Activated CD4-positive, alpha-beta T cell treated with anti-CD3 and anti-CD28 coated beads for 1 hour (primary cell): ENCODE measurements at places on chromosomes 4 and X.

DNA sequence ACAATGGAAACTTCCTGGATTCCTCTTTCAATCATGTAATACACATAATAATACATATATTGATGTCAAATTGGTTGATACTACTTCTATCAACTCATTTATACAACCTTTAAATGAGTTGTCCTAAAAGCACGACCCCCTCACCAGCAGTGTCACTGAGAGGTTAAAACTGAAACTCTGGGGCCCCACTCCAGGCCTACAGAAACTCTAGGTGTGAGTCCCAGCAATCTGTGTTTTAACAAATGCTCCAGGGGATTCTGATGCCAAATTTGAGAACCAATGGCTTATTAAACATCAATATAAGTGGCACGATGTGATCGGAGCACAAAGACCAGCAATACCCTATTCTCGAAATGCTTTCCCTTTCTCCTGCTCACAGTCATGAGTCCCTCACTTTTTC lies 47.9 kb downstream of the ATP8A1 start:
- no peak for DNase-seq

DNA sequence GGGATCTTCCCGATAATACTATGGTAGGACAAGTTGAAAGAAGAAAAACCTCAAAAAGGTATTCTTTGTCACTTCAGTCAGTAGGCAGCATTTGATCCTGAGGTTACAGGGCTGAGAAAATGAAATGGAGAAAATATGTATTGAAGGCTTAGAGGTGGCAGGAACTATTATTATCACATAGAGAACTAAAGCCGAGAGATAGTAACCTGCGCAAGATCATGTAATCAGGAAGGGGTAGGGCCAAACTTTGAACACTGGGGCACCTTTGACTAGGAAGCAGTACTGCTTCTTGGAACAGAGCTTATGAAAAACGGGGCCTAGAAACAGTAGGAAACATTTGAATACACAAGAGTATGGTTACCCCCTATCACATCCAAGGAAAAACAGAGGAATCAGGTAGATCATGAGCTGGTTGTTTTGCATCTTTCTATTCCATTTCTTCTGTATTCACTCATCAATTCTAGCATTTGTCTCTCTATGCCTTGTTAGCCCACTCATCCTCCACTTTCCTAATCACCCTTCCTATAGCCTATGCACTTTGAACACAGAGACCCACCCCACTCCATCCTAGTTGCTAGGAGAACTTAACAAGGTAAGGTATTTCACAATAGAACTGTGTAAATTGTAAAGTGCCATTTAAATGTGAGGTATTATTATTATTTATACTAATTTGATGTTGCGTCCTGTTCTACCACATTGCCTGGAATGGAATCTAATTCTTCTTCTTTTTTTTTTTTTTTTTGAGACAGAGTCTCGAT lies 34.6 kb upstream of the SLC9A7 start:
- no peak for DNase-seq

DNA sequence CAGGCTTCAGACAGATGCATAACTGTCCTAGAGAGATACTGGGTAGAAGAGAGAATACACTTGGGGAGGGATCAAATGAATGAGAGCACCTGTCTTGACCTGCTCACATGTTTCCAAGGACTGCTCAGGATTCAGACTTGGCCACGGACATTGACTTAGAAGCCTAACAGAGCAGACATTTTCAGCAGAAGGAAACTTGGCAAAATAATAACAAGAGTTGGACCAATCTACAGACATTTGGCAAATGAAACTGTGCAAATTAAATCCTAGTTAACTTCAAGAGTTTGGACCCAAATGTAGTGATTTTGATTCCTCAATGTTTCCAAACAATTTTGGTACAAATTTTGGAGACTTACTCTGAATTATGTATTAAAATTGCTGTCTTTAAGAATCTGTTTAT lies 223.9 kb downstream of the CAMK2D start:
- DNase-seq = no peak

DNA sequence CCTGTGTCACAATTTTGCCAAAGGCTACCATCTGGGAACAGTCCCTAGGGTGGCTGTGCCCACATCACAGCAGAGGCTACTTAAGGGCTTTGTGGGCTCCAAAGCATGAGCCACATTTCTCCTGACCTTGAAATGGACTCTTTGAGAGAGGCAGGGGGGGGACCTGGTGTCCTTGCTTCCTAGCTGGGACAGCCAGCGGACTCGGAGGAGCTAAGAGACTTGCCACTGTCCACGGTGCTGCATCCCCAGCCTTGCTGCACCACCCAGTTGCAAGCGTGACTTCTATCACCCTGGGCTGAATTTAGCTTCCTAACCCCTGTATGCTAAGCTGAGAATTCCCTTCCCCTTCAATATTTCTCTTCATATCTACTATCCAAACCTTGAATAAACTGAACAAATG lies 99.0 kb downstream of the PHKA2 start:
- DNase-seq = no peak

DNA sequence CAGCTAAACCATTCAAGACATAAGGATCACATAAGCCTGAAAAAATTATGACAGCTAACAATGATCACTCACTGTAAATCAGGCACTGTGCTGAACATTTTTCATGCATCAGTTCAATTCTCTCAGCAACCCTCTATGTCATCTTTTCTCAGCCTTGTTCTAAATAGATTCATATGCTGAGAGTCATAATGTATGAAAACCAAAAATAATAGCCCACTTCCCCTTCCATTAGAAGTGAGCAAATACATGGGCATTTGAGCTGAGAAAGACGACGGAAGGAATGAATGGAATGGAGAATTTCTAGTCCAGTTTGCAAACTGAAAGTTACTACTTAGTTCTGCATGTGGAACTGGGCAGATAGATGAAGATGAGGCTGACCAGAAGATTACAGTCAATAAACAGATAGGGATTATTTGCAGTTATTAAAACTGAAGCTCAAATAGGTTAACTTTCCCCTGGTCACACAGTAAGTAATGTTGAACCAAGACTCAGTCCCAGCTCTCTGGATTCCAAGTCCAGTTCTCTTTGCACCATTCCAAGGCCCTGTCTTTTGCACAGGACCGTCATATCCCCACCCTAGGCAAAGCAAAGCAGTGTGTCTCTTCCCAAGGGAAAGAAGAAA lies 1.6 kb upstream of the SH3RF1 start:
- no peak for DNase-seq

DNA sequence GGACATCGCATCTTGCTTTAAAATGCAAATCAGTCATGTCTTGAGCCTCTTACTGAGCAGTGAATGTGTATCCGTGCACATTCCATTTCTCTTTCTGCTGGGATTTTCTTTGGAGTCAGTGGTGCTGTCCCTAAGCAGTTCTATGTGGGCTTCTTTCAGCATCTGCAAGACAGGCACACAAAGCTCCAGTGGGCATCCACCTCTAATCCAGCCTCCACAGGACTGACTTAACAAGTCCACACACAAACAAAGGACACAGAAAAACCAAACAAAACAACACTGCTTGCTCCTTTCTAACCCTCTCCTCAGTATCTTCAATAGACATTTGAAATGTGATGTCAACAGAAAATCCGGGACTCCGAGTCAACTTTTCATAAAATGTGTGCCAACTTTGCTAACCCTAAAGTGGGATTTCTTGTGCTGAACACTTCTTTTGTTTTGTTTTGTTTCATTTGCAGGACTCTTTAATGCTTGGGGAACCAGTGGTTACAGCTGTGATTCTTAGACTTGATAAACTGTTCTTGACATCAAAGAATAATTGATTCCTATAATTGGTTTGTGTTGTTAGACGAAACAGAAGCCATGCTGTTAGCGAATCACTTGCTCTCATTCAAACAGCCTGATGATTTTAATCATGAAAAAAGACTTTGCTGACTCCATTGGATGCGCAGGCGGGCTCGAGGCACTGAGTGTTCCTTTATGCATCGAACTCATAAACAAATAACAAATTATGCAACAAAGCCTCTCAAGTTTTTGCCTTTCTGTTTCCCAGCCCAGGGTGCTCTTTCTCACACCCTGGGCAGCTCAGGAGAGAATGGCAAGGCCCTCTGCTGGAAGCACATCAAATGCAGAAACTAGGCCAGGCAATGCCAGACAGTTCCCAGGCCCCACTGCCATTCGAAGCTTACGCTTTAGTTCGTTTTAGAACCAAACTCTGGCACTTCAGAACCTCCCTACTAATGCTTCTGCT lies 20.1 kb downstream of the ETNPPL start:
- no peak for DNase-seq

GRCh38 chr4:152421576-152421975 lies 114.3 kb downstream of the FBXW7 start:
- DNase-seq = no peak

DNA sequence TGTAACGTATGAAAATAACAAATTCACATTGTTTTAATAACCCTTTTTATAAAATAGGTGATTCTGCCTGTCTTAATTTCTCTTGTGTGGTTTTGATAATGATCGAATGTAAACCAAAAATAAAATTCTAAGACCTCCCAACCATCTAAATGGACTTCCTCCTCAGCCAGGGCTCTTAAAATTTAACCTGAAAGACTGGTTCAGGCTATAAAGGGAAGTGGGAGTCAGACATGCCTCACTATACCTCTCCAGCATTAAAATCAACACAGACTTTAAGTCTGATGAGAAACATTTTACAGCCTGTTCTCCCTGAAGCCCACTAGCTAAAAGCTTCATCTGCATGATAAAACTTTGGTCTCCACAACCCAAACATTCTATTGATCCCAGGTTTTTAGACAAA lies 97.6 kb upstream of the STIM2 start:
- no peak for DNase-seq

DNA sequence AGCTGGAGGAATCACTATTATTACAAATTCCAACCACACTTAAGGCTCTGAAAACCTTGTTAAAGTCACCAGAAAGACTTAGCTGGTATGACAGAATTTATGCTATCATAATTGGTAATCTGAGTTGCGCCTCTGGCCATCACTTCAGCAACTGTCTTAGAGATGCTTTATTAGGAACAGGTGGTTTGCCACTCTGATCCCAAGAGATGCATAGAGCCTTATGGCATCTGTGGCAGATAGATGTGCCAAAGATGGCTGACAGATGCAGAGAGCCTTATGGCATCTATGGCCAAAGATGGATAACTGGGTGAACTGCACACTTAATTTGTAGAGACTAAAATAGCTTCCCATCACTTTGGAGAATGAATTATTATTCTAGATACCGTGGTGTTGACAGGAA lies 32.3 kb upstream of the PLAC8 start:
- no peak for DNase-seq

DNA sequence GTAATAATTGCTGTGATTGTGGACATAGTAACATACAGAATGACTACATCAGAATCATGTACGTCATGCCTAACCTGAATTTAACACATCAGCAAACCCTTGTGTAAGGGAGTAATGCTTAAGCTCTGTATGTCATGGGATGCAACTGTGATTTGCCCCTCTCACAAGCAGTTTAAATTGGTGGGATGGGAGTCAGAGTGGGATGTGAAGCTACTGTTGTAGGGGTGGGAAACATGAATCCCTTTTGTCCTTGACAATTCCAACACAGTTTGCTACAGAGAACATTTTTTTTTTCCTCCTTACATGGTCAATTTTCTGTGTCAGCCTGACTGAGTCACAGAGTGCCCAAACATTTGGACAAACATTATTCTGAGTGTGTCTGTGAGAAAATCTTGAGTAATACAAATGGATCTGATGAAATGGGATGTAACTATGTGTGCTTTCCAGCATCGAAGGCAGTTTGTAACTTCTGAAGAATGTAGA lies 392.8 kb downstream of the GPM6A start:
- no peak for DNase-seq

DNA sequence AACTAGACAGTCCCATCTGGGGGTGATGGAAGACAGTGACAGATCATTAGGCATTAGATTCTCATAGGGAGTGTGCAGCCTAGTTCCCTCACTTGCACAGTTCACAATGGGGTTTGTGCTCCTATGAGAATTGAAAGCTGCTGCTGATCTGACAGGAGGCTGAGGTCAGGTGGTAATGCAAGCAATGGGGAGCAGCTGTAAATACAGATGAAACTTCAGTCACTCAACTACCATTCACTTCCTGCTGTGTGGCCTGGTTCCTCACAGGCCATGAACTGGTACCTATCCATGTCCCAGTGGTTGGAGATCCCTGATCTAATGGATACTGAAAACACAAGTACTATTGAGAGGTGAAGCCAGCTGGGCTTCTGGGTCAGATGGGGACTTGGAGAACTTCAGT lies 72.5 kb downstream of the AGTR2 start:
- no peak for DNase-seq

DNA sequence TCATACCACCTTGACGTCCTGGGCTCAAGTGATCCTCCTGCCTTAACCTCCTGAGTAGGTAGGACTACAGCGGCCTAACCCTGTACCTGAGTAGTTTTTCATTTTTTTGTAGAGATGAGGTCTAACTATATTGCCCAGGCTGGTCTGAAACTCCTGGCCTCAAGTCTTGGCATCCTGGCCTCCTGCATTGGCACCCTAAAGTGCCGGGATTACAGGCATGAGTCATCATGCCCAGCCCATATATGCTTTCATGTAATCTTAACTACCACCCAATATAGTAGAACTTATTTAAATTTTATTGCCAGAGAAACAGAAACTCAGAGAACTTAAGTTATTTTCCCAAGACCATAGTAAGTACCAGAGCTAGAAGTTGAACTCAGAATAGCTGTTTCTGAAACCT lies 27.1 kb downstream of the AFM start:
- DNase-seq = no peak

GRCh38 chr4:168870004-168870403 lies 140.1 kb downstream of the CBR4 start:
- DNase-seq = no peak

DNA sequence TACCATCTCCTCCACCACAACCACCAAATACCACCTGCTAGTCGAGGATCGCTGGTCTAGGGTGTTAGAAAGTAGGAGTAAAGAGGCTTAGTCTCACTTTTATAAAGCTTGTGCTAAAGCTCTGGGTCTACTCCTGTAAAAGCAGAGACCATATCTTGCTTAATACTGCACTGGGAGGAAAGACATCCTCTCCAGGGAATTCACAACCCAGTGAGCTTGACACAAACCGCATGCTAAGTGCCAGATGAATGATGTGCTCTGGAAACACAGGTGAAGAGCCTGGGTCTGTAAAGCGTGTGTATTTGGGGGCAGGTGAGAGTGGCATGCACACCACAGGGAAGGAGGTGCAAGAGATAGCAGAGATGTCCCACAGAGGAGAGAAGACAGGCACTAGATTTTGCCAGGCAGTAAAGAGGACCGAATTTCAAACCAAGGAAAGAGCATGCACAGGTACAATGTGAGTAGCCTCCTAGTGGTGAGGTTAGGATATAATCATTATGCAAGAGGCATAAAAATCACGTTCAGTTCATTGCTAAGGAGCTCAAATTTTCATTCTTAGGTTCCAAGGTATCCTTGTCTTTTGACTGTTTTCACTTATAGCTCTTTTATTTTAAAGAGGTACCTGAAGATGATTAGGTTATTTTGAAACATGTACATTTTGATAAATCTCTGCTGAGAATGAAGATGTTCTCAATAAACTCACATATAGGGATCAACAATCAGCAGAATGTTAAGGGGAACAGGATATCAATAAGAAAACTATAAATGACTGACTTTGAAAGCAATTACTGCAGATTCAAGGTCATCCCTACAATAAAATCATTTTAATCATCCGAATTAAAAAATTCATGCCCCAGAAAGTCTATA lies 20.7 kb downstream of the TAPT1 start:
- no peak for DNase-seq
